ENCODE measurements at places on chromosomes 7 and 10.

DNA sequence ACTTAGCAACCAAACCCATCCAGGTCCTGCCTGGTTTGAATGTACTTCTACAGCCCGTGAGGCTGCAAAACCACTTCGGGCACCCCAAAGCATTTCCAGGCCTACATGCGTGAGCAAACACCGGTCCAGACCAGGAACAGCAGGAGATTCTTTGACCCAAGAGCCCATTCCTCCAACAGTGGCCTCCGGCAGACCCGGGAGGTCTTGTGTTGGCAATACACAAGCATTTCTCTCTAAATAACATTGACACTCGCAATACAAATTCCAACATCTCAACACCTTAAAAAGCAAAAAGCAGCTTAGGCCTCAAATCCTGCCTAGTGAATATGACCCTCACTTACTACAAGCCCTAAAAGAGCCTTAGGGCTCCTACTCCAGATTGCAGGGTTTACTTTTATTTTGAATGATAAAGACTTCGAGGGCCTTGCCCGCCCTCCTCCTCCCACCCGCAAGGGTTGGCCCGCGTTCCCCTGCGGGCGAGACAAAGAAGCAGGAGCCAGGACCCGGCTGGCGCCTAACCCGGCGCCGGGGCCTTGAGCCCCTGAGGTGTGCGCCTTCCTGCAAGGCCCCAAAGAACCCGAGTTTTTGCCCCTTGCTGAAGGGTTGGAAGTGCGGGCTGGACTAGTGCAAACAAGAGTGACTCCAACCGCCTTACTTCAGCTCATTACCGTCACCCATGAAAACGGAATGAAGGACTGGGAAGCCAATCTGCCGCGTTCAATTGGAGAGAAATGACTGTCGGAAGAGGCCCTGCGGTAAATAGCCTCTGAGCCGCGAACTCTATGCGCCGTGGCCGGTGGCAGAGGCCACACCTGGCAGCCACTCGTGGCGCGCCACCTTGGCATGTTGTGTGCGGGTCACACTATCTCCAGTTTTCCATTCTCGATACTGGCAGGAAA, 3.4 kb upstream of the DLX6 start:
- DNase-seq = no peak

DNA sequence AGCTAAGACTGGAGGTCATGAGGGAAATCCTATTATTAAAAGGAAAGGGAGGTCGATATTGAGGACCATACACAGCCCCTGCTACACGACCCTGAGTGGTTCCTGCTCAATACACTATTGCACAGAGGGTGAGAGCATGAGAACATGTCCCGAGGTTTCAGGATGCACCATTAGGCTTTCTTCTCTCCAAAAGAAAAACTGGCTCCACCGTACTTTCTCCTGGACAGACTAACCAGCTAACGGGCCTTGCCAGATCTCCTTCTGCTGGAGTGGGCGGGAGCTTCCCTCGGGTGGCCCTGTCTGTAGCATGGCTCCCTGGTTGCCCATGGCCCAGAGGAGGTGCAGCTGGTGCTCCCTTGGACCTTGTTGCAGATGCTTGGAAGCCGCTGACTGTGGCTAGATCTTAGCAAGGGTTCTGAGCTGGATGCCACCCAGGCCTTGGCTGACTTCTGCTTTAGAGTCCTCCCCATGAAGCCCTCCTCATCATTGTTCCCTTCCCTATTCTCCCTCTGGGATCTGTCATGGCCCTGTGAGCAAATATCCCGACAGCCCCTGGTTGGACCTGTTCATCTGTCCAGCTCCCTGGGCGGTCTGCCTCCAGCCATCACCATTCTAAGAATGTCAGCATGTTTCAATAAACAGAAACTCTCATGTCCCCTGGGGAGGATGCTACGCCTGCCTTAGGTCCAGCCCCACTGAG, 52.9 kb upstream of the SHH start:
- no peak for DNase-seq

- no peak for DNase-seq
Measured at GRCh38 chr10:32104622-32105509, 48.6 kb upstream of the KIF5B start.

DNA sequence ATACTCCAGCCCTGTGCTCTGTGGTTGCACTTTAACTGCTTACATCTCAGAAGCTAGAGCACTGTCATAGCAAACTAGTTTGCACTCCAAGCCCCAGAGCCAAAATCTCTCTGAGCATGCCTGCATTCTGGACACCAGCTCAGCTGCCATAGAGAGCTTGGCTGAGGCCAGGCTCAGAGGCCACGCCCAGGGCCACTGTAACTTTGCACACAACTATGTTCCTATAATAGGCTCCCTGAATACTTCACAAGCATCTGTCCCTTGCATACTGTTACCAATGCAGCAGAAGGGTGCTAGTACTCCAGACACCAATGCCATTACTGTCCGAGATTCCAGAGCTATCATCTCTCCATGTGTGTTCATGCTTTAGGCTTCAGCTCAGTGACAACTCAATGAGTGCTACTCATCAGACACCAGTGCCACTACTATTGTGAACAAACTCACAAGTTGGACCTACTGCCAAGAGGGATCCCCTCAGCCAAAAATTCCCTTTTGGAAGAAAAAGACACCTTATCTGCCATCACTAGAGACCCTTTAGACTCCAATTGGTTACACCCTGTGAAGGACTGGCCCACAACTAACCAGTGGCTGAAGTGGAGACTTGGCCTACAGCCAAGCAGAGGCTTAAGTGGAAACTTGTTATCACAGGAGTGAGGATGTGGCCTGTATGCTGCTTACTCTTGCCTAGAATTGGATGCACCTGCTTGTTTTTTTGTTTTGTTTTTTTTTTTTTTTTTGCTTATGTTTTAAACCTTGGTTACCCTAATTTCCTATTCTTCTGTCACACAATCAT, 211.6 kb upstream of the MAGI2 start:
- peak; percentile 89 for DNase-seq

- DNase-seq = no peak
Measured at GRCh38 chr10:112360308-112361270, 13.3 kb upstream of the ACSL5 start.

GRCh38 chr7:26515314-26515842, 223.7 kb downstream of the SNX10 start:
- DNase-seq = no peak

GRCh38 chr7:80829527-80829926, 89.3 kb downstream of the SEMA3C start:
- no peak for DNase-seq

GRCh38 chr7:143479055-143479766, 1.5 kb downstream of the TAS2R41 start:
- DNase-seq = no peak

- DNase-seq = no peak
Measured at GRCh38 chr7:5232874-5233273, 42.8 kb downstream of the WIPI2 start.

DNA sequence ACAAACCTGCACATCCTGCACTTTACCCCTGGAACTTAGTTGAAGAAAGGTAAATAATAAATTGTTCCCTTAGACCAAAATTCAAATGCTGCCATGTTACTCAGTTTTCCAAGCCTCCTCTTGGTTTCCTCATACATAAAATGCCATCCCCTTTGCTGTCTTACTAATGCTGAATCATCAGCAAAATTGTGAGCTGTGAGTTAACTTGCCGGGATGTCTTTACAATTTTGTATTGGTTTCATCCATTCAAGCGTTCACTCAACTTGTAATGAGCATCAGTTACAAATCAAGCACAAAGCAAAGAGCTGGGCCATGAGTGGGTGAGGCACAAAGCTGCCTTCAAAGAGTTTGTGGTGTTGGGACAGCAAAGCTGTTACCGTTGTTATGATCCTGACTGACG, 395.8 kb upstream of the ZMIZ1 start:
- no peak for DNase-seq

GRCh38 chr7:88339195-88339922, 32.7 kb upstream of the STEAP4 start:
- no peak for DNase-seq

DNA sequence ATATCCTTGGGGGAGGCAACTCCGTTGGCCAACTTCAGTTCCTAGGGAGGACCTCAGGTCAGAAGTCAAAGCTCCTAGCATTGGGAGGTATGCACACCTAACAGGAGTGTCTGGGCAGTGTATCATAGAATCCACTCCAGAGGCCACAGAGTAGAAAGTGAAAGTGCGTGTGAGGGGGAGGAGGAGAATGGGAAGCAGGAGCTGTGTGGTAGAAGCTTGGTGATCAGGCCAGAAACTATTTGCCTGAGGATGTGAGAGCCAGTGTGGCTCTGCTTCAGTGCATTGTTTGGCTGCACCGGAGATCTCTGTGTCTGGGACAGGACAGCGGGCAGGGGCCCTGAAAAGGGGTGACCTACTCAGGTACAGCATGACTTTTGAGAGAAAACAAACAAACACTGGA, 557.4 kb upstream of the VSTM2A start:
- DNase-seq = no peak

DNA sequence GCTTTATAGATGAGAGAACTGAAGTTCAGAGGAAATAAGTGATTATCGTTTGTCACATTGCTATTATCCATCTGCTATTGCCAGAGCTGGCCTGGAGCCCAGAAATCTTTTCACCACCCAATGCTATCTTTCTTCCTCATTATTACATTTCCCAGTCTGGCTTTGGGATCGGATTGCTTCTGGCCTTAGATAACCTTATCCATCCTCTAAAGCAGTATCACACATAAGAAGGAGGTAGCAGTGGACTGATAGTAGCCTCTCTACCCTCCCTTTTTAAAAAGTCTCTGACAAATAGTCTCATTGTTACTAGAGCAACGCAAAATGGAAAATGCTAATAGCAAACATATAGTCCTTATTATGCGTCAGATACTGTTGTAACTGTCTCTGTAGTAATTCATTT, 1.3 kb upstream of the CLDN12 start:
- DNase-seq = peak; percentile 49

DNA sequence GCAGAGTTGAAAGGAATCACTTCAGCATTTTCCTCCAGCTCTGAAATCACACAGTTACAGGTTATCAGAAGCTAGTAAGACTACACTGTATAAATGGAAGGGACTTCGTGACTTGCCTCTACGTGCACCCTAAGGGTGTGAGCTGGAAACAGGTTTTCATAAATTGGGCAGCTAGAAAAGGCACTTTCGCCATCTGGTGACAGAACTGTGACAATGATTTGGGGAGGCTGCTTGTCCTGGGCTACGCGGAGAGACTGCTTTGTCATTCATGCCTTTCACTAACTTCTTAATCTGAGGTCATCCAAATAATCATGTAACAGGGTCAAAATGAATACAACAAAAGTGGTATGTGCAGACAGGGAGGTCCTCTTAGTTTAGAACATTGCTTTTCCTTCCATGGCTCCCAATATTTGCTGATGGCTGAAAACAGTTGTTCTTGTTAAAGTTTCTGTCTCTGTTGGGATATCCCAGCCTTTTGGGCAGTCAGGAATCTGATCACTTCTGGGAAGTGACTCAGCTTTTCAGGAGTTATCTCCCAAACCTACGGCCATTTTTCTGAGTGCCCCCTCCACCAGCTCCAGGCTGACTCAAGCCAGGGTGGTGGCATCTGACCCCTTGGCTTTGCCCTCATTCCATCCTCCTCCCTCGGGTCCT, 17.8 kb downstream of the VWC2 start:
- DNase-seq = no peak

DNA sequence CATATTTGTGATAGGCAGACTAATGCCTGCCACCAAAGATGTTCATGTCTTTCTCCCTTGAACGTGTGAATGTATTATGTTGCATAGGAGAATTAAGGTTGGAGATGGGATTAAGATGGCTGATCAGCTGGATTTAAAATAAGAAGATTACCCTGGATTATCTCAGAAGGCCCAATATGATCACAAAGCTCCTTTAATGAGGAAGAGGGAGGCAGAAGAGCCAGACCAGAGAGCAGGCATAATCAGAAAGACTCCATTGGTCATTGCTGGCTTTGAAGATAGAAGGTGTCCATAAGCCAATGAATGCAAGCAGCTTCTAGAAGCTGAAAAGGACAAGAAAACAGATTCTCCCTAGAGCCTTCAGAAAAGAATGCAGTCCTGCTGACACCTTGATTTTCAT, 410.3 kb downstream of the GRM8 start:
- no peak for DNase-seq

DNA sequence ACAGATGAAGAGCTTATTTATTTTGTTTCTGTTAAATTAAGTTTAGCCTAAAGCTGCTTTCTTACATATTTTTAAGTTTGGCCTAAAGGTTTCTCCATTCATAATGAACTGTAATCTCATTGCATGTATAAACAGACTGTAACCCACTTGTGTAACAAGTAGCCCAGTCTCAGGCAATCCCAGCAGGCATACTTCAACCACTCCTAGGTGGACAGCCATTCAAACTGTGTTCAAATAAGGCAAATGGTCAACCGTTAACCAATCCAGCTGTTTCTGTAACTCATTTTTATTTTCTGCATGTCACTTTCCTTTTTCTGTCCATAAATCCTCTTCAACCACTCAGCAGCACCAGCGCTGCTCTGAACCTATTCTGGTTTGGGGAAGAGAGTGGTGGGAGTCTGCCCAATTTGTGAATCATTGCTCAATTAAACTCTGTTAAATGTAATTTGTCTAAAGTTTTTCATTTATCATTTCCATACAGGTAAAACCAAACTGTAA, 35.9 kb downstream of the PHYHIPL start:
- no peak for DNase-seq

GRCh38 chr10:17229016-17229716, 1.1 kb downstream of the VIM start:
- no peak for DNase-seq

DNA sequence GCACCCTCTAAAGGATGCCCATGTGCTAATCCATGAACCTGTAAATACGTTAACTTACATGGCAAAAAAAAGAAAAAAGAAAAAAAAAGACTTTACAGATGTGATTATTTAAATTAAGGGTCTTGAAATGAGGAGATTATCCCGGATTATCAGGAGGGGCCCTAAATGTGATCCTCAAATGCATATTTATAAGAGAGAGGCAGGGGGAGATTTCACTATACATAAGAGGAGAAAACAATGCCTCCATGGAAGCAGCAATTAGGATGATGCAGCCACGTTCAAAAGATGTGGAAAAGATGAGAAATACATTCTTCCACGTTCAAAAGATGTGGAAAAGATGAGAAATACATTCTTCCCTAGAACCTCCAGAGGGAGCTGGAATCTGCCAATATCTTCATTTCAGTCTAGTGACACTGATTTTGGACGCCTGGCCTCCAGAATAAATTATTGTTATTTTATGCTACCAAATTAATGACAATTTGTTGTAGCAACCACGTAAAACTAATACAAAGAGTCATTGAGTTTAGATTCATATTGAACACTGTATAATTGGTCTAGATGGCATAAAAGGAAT, 328.4 kb upstream of the GNAI1 start:
- DNase-seq = no peak

DNA sequence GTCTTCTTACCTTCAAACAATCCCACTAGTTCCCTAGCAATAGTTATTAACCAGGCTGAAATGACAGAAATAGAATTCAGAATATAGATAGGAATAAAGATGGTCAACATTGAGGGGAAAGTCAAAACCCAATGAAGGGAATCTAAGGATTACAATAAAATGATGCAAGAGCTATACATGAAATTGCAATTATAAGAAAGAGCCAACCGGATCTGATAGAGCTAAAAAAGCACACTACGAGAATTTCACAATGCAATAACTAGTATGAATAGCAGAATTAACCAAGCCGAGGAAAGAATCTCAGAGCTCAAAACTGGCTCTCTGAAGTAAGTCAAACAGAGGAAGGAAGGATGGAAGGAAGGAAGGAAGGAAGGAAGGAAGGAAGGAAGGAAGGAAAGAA, 288.7 kb upstream of the KCND2 start:
- DNase-seq = no peak

- DNase-seq = no peak
Measured at GRCh38 chr10:102826148-102826796, 10.9 kb downstream of the CYP17A1 start.

- DNase-seq = no peak
Measured at GRCh38 chr10:132904814-132905649, 37.3 kb downstream of the CFAP46 start.

Data from NCI-H1105 (cell line).